ENCODE measurements at places on chromosomes 13 and 19. TPM values are rescaled to one million over a fixed set of nuclear protein-coding genes. Genes with fewer than 3 reads are reported as not detected.

Gene NHLRC3
- total RNA-seq: 5.4 TPM

Gene MAMSTR
- not detected for total RNA-seq

Gene CYP4F8
- total RNA-seq: not detected

Gene KLK11
- total RNA-seq: not detected

Gene CLDN10
- total RNA-seq: not detected

Gene CYP2A7
- total RNA-seq: not detected

Gene RASGRP4
- total RNA-seq: not detected

Gene HRC
- total RNA-seq: not detected

Gene CTU1
- total RNA-seq: 26.5 TPM

Gene MRPL34
- 122 TPM for total RNA-seq

Gene DENND1C
- 0.06 TPM for total RNA-seq

Gene ZNF556
- total RNA-seq: 0.03 TPM

Gene TNFSF11
- 0.14 TPM for total RNA-seq

Gene CASP14
- 0.11 TPM for total RNA-seq

Gene KLK12
- total RNA-seq: not detected

Measured in HT1080 (cell line).